ENCODE measurements at places on chromosomes 16 and 17.

DNA sequence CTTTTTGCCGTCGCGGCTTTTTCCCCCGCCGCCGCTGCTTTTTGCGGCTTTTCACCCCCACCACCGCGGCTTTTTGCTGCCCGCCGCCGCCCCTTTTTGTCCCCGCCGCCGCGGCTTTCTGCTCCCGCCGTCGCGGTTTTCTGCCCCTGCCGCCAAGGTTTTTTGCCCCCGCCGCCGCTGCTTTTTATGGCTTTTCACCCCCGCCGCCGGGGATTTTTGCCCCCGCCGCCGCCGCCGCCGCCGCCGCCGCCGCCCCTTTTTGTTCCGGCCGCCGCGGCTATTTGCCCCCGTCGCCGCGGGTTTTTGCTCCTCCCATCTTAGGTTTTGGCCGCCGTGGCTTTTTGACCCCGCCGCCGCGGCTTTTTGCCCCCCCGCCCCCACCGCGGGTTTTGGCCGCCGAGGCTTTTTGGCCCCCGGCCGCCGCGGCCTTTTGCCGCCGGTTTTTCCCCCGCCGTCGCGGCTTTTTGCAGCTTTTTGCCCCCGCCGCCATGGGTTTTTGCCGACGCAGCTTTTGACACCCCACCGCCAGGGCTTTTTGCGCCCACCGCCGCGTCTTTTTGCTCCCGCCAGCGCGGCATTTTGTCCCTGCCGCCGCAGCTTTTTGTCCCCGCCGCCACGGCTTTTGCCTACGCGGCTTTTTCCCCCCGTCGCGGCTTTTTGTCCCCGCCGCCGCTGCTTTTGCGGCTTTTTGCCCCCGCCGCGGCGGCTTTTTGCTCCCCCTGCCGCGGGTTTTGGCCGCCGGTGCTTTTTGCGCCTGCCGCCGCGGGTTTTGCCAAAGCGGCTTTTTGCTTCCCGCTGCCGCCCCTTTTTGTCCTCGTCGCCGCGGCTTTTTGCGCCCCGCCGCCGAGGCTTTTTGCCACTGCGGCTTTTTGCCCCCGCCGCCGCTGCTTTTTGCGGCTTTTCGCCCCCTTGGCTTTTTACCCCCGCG lies 519.4 kb upstream of the WSB1 start:
- no peak for DNase-seq

GRCh38 chr16:86673956-86674453 lies 95.7 kb downstream of the FOXL1 start:
- DNase-seq = no peak

GRCh38 chr17:29588017-29588561 lies 1.4 kb downstream of the GIT1 start:
- DNase-seq = no peak

DNA sequence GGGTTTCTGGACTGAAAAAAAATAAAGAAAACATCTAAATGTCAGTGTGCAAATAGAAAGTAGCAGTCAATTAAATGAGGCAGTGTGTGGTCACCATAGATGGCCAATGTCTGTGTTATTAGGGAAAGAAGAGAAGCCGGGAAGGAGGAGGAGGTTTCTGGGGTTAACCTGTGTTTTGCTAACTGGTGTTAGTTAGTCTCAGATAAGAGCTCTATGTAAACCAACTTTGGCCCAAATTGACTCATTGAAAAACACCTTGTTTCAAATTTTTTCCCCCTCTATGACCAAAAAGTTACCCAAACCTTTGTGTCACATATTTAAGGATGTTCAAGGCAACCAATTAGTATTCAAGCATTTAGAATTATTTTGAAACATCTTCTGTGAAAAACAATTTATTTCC lies 530.9 kb downstream of the MAF start:
- no peak for DNase-seq

DNA sequence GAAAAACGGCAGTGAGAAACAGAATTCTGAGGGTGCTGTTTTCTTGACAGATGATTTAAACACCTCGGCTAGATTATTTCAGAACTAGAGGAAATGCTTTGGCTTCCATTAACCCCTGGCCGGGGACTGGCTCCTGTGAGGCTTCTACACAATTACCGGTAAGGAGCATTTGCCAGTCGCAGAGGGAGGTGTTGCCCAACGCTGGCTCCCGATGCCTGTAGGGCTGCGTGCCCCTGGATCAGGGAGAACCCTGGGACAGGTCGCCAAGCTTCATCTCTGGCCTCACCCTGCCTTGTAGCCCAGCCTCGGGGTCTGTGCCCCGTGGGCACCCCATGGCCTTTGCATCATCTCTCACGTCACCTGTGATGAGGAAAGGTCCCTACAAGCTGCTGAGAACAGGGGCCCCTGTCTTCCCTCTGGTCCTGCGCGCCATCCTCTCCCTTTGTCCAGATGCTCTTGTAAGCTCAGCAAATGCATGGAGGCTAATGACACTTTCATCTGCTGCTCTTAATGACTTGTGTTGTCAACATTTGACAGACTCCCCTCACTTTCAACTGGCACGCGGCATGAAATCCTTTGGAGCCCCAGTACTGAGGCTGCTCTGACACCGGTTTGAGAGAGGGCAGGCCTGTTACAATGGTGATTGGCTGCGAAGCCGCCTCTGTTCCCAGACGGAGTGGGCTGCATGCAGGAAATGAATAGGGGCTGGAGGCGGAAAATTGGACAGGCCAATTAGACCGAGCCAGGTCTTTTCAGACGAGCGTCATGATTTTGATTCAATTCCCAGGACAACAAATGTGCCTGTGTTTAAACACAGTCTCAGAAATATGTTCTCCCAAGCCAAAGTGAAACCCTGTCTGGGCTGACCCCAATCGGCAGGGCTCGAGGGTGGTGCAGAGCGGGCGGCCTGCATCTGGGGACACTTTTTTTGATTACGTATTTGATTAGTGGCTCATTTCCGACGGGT lies 85.5 kb upstream of the DOC2B start:
- no peak for DNase-seq

DNA sequence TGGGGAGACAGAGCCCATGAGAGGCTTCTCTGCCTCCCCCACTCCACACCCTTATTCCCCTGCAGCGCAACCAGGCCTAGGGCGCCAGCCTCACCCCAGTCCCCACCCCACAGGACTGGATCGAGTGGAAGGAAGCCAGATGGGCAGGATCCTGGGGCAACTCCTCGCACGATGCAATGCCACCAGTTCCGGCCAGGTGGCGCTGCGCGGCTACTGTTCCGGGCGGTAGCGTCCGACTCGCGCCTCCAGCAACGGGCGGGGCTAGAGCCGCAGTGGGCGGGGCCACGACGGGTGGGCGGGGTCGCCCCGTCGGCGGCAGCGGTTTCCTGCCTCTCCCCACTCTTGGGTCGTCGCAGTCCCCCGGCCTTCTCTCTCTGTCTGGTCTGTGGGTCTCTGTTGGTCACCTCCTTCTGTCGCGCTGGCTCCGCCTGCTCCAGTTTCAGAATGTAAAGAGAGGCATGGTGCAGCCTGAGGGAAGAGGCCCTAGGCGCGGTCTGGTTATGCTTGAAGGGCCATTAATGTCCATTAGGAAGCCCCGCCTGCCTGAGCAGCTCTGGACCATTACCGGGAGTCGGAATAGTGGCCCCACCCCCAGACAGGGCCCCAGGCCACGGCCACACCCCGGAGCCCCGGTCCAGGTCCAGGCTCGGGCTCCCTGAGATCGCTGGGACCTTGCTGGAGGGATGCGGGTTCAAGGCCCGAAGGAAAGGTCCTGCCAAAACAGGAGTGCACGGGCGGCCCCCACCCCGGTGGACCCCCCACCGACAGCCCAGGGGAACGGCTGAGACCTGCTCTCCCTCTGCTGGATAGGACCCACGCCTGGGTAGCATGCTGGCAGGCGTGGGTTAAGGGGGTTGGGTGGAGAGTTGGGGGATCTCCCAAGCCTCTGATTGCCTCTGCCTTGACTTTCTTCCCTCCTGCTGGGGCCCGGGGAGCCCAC lies 3.3 kb upstream of the NHERF2 start:
- peak; percentile 92 for DNase-seq

DNA sequence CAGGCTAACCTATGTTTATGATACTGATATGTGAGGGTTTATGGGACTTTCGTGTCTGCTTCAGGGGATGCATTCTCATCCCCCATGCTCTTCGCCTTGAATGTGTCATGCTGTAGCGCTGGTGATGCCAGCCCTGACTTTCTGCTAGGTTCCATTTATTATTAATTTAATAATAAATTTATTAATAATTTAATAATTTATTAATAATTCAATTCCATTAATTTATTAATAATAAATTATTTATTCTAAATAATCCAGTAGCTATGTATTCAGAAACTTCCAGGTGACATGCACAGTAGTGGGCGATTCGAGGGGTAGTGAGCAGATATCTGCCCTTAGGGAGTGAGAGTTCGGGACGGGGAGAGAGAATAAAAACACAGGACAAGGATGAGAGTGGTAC lies 49.8 kb downstream of the SHISA6 start:
- no peak for DNase-seq

- no peak for DNase-seq
These were observed 11.0 kb upstream of the XYLT1 start for GRCh38 chr16:17481736-17482135.

DNA sequence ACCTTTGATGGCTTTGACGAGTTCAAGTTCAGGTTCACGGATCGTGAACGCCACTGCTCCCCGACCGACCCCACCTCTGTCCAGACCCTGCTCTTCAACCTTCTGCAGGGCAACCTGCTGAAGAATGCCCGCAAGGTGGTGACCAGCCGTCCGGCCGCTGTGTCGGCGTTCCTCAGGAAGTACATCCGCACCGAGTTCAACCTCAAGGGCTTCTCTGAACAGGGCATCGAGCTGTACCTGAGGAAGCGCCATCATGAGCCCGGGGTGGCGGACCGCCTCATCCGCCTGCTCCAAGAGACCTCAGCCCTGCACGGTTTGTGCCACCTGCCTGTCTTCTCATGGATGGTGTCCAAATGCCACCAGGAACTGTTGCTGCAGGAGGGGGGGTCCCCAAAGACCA lies 17.6 kb downstream of the NOD2 start:
- DNase-seq = no peak

Data from activated CD4-positive, alpha-beta T cell treated with anti-CD3 and anti-CD28 coated beads, Interleukin-2, amount 50 U/mL, for 24 hours (primary cell).